AG09309 (cell line): ENCODE measurements at places on chromosomes 6 and 20.
A peak's percentile ranks its signal among the peaks of the same experiment; 100 is the strongest.

- DNase-seq: no peak
Measured at GRCh38 chr20:14113416-14113815, 118.1 kb downstream of the MACROD2 start.

- DNase-seq: no peak
Measured at GRCh38 chr6:52610745-52611355, 34.0 kb upstream of the TRAM2 start.

- DNase-seq: no peak
Measured at GRCh38 chr20:36991703-36992102, 40.2 kb upstream of the SAMHD1 start.

DNA sequence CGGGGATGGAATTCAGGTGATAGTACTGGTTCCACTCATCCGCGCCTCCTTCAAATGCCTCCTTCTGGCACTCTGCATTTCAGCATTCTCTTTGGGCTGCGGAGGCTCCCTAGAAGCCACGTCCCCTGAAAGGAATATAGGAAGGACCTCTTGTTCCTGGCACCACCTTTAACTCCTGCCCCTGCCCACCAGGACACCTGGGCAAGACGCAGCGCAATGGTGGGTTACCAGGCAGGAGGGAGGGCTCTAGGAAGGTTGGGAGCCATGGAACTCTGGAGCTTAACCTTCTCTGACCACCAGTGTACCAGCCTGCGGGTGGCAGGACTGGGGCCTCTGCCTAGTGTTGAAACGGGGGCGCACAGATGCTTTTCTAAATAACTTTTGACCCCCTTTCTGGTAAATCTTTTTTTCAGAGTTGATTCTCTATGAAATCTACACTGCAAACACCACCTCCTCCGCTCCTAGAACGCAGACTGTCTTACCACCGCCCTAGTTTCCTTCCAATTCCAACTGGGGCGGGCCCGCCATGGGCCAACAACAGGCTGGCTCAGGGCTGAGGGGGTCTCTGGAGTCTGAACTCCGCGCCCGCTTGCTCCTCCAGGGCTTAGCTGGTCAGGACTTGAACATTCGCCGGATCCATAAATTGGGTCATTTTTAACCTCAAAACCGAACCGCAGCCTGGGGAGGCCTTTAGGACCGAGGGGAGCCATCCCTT is 871 bp upstream of the SYNDIG1 start:
- DNase-seq: no peak

DNA sequence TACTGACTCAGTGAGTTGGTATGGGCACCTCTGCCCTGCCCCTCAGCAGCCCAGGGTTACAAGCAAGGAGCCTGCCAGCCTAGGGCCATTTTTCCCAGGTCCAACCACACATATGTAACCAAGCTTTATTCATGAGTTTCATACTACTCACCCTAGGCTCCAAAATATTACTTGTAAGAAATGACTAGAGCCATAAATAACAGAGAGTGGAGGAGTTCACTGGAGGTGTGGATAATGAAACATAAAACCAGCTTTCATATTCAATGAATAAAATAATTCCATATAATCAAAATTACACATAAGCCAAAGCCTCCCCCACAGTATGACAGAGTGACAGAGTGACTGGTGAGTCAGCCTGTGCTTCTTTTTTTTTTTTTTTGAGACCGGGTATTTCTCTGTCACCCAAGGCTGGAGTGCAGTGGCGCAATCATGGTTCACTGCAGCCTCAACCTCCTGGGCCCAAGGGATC is 229.8 kb upstream of the SASH1 start:
- DNase-seq: no peak

GRCh38 chr20:5886788-5887187 is 63.5 kb downstream of the TRMT6 start:
- no peak for DNase-seq

DNA sequence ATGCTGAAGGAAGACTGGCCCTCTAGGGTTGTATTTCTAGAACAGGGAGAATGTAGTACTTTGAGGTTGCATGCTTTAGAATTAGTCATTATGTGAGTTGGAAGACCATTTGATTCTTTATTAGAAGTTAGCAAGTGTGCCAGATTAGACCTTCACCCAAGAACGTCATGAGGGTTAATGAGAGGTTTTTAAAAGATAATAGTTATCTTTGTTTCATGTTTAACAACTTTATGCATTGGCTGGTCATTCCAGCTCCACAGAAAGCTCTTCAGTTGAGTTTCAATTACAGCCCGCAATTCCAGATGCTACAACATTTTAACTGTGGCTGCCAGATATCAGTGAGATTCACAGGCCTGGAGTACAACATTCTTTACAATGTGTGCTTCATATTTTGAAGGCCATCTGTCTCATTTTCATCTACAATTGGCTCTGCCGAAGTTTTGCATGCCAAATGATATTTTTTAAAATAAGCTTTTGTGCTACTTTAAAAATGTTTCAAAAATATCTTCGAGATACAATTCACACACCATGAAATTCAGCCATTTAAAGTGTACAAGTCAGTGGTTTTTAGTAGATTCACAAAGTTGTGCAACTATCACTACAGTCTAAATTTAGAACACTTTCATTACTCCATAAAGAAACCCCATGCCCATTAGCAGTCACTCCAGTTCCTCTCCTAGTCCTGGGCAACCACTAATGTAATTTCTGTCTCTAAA is 61.1 kb upstream of the FBXO30 start:
- DNase-seq: no peak

DNA sequence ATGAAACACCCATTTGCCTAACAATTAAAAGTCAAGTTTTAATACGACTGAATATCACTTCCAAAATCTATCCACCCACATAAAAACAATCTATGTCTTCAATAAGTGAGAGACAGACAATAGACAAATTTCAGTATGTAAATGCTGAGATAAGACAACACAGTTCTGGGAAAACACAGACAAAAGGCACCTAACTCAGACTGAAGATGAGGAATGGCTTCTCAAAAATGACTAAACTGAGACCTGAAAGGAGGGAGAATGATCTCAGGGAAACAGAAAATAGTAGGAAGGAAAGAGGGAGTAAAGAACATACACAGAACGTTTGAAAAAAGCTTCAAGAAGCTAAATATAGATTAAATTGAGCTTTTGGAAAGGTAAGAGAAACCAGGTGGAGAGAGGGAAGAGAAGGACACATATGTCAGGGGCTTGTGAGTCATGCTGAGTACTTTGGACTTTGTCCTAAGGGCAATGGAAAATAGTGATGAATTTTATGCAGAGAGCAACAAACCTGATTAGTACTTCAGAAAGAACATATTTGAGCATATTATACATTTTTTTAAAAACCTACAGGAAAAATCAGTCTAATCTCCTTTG is 16.1 kb downstream of the LMBRD1 start:
- DNase-seq: no peak

- DNase-seq: no peak
Measured at GRCh38 chr20:63978319-63979228, 868 bp downstream of the SAMD10 start.

GRCh38 chr20:43937591-43937990 is 22.9 kb downstream of the TOX2 start:
- DNase-seq: peak; percentile 45

DNA sequence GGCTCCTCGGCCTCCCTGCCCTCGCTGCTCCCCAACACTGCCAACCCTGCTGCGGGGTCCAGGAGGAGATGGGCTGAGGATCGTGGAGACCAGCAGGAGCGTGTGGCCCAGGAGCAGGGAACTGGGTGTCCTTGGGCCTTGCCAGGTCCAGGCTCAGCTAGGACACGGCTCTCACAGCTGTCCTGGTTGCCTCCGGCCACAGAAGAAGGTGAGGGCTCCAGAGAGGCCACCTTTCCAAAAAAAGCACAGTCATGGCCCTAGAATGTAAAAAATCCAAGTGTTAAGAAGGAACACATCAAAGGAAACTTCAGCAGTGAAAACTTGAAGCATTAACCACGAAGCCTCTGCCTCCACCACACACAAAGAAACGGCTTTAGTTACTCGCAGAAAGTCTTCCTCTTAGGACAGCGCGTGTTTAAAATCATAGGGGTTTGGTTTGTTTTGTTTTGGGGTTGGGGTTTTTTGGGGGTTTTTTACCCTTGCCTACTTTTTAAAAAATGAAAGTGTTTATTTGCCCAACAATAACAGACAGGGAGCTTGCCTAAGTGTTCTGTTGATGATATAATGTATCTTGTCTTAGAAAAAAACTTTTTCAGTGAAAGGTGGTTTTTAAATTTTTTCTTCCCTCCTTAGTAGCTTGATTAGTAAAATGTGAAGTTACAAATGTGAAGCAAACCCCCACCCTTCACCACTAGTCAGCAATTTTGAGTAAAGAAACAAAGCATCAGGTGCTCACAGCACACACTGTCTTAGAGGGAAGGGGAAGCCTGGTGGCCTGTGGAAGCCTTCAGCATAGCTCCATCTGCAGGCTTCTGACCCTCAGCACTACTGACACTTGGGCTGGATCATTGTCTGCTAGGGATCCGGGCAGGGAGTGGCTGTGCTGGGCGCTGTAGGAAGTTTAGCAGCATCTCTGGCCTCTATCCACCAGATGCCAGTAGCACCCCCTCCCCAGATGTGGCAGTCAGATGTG is 60.0 kb downstream of the PTPN1 start:
- no peak for DNase-seq

- no peak for DNase-seq
Measured at GRCh38 chr6:69018906-69019305, 383.8 kb downstream of the ADGRB3 start.

DNA sequence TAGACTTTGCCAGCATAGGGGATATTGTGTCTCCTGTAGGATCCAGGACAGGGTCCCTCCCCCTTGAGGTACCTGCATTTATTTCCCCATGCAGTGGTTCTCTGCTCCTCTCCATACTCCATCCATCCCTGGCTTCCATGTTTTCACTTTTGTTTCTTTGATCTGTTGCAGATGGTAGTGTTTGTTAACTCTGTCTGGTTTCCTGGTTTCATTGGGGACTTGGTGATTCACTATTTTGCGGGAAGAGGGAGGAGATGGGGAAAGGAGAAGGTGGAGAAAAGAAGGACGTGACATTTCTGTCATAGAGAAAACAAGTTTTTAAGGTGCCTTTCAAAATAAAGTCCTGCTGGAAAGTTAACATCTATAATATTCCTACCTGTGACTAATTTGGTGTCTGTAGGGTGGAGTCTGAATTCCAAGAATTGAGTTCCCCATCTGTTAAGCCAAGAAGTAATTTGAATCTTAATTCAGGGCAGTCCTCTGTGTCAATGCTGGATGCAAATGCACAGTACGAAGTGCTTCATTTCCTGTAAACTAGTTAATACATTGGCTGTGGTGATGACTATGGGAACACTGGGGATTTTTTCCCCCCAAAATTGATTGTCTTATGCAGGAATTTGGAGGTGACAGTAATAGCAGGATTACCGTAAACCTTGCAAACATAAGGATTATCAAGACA is 6.9 kb upstream of the RNF144B start:
- DNase-seq: no peak

- no peak for DNase-seq
Measured at GRCh38 chr20:37969949-37970855, 63.1 kb downstream of the TTI1 start.

- no peak for DNase-seq
Measured at GRCh38 chr6:6368040-6368683, 47.7 kb upstream of the F13A1 start.

DNA sequence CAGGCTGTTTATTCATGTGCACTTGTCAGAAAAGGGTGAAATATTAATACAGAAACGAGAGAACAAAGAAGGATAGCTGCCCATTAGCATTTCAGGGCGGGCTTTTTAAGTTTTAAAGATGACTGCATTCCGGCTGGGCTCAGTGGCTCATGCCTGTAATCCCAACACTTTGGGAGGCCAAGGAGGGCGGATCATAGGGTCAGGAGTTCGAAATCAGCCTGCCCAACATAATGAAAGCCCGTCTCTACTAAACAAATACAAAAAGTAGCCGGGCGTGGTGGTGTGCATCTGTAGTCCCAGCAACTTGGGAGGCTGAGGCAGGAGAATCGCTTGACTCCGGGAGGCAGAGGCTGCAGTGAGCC is 130.5 kb downstream of the HFE start:
- no peak for DNase-seq
